ENCODE measurements at places on chromosomes 12 and 14. TPM values are rescaled to one million over a fixed set of nuclear protein-coding genes. Genes with fewer than 3 reads are reported as not detected.

- DNase-seq: no peak
Measured at GRCh38 chr14:70415788-70416187, 1.1 kb downstream of the SYNJ2BP start.

GRCh38 chr12:130137040-130138018, 24.9 kb upstream of the FZD10 start:
- DNase-seq: no peak

- DNase-seq: no peak
Measured at GRCh38 chr12:121515615-121516014, 65.2 kb downstream of the KDM2B start.

AICDA gene
- not detected for total RNA-seq

Measured in HT1080 (cell line).